ENCODE measurements at places on chromosomes 5 and 9.
A peak's percentile ranks its signal among the peaks of the same experiment; 100 is the strongest.

DNA sequence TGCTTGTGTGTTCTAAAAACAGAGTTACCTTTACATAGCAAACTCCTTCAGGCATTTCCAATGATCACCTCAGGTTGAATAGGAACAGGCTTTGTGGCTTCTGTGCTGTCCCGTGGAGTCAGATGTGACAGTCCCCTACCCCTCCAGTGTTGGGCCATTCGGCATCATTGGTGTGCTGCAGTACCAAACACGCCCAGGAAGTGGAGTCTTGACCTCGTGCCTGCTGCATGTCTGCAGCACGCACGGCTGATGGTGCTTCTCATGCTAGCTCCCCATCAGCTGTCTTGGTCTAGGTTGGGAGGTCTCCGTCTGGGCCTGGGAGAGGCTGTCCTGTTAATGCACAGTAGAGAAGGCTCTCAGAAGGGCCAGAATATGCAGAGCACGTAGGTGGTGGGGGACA, 42.5 kb upstream of the PHF2 start:
- no peak for DNase-seq

- DNase-seq, result no peak
Observed at GRCh38 chr5:88805151-88805784, 77.7 kb downstream of the MEF2C start.

- no peak for DNase-seq
Observed at GRCh38 chr9:98430535-98431292, 175.3 kb upstream of the TBC1D2 start.

DNA sequence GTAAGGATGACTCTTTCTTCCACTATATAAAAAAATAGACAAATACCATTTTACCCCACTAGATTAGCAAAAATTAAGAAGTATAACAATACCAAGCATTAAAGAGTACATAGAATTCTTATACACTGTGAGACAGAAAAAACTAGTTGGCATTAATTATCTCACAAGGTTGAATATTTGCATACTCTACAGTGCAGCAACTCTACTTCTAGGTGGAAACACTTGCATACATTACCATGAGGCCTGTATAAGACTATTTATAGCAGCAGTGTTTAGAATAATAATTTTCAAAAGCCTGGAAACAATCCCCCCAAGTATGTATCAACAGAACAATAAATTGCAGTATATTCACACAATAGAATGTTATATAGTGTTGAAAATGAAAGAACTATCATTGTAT, 19.0 kb upstream of the PURA start:
- DNase-seq, result no peak

DNA sequence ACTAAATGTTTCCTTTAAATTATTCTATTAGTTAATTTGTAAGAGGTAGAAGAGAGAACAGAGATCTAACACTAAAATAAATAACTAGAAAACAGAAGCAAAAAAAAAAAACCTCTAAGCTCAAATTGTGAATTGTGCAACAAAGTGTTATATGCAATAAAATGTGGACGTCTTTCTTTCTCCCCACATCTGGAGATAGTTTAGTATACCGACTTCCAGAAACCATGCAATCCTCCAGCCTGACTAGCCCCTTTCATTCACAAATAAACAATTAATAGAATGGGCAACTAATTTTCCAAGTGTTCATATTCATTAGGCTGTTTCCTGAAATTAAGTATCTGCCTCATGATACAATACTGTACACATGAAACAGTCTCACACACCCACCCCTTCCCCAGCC, 258.5 kb downstream of the BNC2 start:
- no peak for DNase-seq

- DNase-seq, result no peak
Observed at GRCh38 chr5:146867996-146868708, 10.4 kb downstream of the PPP2R2B start.

- peak; percentile 47 for DNase-seq
Observed at GRCh38 chr9:96450613-96451528, 902 bp downstream of the HABP4 start.

DNA sequence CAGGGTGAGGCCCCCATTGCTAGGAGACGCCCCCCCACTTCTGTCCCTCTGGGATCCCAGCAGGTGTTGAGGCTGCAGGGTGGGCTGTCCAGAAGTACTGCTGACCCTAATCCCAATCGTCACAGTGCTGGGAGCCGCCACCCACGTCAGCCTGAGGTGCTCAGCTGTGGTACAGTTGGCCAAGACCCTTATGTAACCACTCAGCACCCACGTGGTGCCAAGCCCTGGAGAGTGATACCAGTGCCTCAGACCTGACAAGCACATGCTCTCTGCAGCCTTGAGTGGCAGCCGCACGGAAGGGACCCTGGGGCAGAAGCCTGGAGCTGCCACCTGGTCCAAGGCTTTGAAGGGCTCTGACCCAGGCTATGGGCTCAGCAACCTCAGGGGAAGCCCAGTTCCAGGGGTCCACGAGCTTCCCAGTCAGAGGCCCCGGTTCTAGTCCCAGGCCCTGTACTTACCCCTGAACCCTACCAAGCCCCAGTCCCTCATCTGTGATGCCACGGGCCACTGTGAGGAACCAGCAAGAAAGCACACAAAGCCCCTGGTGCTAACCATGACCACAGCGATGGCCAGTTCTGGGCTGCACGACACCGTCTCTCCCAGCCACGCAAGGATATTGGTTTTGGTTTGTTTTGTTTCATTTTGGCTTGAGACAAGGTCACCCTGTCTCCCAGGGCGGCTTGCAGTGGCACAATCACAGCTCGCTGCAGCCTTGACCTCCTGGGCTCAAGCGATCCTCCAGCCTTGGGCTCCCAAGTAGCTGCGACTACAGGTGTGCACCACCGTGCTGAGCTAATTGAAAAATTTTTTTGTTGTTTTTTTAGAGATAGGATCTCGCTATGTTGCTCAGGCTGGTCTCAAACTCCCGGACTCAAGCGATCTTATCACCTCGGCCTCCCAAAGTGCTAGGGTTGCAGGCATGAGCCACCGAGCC, 50.7 kb downstream of the DBH start:
- DNase-seq, result no peak

- DNase-seq, result no peak
Observed at GRCh38 chr9:17021387-17021970, 113.4 kb upstream of the CNTLN start.

DNA sequence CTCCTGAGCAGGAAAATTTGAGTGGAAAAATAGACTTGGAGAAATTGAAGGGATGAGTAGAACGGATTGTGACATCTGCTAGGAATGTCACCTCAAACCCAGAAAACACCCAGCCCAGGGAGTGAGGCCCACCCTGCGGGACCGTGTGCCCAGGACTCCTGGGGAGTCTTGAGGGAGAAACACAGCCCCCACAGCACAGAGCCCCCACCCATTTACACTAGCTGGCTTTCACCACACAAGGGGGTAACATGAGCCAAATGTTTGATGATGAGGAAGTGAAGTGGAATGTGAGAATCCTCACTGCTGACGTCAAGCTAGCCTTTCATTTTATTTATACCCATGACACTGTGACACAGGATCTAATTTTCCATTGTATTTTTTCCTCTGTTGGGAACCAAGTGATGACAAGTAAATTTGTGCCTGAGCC, 42.8 kb upstream of the PDE8B start:
- no peak for DNase-seq

DNA sequence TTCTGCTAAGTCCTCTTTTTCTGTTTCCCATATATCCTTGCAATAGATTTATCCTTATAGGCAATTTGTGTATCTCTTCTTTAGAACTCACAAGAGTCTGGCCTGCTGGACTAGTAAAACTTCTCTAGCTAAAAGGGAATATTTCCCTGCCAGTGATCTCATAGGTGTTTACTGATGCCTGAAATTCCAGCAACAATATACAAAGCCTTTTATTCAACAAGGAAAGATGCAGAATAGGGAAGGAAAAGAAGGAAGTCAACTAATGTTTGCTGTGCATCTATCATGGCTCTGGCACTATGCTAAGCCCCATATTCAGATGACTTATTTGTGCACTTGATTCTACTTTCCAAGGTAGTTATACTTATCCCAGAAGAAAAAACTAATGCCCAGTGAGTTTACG, 160.0 kb upstream of the DMRTA1 start:
- DNase-seq, result no peak

GRCh38 chr5:95730011-95730700, 980 bp upstream of the RHOBTB3 start:
- no peak for DNase-seq

- DNase-seq, result no peak
Observed at GRCh38 chr5:155064580-155064979, 51.0 kb downstream of the KIF4B start.

GRCh38 chr5:151903243-151903653, 21.4 kb downstream of the GLRA1 start:
- no peak for DNase-seq

GRCh38 chr9:76882686-76883085, 23.2 kb downstream of the PRUNE2 start:
- no peak for DNase-seq

DNA sequence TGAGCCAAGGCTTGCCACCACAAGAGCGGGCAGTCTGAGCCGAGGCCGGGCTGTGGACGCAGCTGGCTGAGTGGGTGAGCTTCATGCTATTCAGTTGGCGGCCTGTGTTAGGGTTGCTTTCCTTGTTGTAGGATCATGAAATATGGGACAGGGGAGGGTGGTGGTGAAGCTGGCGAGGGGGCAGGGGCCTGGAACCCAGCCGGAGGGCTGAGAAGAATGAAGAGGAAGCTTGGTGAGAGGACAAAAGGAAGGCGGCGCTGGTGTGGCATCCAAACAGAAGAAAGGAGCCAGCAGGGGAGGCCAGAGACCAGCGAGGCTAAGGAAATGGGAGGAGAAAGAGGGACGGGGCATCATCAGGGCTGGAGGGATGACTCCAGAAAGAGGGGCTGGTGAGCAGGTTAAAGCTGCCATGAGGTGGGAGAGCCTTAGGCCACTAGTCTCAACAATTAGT, 18.3 kb downstream of the RALGPS1 start:
- no peak for DNase-seq

DNA sequence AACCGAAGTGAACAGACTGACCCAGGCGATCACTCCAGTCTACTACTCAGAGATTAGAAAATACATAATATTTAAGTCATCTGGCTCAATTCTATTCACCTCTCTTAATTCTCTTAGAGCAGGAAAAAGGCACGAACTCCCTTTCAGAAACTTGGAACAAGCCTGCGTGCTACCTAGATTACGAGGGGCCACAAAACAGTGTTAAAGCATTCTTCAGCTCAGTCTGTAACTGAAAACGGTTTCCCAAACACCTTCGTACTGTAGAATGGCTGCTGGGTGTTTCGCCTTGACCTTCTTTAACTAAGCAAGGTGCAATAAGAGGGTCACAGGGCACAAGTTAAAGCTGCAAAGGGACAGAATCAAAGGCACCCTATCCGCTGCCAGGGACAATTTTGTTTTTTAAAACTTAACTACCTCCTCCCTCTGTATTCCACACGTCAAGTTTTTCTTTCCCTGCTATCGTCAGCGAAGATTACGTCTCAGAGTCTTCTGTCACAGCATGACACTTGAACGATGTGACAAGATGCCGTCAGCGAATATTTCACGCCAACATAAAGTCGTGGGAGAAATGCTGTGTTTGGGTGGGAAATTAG, 687 bp downstream of the LYSMD3 start:
- DNase-seq, result peak; percentile 52
